GM23248 (cell line): ENCODE measurements at places on chromosomes 7 and 10.
A peak's percentile ranks its signal among the peaks of the same experiment; 100 is the strongest.

DNA sequence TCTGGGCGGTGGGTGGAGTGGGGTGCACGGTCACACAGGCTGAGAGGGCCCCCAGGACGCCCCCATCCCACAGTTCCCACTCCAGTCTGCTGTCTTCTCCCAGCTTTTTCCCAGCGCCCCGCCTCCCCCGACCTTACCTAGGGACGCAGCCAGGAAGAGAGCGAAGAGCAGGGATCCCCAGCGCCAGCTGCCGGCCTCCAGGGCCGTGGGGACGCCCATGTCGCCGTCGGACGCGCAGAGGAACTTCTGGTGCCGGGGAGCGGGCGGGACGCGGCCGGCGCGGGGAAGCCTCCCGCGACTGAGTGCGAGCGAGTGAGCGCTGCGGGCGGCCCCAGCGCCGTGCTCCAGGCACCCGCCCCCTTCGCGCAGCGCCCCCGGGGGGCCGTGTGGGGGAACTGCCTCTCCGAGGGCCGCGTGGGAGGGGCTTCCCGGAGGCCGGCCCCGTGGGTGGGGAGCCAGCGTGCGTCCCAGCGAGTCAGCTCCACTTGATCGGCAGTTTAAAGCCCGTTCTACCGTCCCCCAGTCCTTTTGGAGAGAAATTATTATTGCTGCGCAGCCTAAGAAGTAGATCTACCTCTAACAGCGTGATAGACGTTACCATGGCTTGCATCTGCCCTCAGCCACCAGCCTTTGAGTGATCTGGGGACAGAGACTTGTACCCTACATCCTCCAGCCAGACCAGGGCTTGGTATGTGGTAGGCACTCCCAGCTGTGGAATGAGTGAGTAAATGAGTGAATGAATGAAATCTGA lies at the start of gene VSIR:
VSIR (minus strand) TSS at position 300 of the 751 bp plus-strand sequence; CDS start at position 219, 81 bp downstream.
- DNase-seq: peak; percentile 92

DNA sequence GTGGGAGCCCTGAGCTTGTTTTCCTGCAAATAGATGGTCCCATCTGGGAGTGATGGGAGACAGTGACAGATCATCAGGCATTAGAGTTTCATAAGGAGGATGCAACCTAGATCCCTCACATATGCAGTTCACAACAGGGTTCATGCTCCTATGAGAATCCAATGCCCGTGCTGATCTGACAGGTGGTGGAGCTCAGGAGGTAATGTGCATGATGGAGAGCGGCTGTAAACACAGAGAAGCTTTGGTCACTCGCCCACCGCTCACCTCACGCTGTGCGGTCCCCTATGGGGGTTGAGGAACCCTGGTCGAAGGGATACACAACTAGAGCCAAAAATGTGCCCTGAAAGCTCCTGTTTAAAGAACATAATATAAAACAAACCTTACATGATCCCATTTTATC lies 88.5 kb upstream of the CREB5 start:
- DNase-seq: no peak

DNA sequence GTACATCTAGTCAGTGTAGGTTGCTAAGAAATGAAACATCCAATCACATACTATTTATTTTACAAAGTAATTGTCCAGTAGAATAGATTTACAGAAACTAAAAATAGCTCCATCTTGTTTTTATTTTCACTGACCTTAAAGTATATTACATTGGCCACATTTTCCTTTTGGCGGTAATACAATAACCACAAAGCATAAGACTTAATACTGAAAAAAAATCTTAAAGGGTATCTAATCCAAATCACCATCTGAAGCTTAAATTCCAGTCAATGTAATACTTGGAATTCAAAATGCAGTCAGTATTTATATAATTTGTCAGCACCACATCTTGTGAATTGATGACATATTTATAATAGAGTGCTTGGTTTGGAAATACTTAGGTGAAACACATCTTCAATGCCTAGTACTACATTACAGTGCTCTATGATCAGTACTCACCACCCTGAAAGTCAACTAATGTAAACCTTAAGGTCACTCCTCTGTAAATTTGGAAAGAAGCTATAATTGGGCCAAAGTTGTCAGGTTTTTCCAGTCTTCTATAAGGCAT lies 8.9 kb downstream of the ANKMY2 start:
- peak; percentile 26 for DNase-seq

GRCh38 chr7:131557652-131558385 lies 1.4 kb upstream of the PODXL start:
- peak; percentile 66 for DNase-seq

DNA sequence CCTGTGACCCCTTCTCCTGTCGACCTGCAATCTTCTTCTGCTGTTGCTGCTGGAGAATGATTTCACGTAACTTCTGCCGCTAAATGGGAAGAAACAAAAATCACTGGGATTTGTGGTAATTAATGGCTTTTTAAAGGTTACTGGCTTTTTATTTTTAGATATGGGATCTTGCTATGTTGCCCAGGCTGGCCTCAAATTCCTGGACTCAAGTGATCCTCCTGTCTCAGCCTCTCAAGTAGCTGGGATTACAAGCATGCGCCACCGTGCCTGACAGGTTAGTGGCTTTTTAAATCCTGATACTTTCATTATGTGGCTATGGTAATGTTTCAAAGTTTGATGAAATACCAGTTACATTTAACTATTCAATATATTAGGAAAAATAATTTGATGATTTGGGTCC lies 154.6 kb downstream of the GALNT11 start:
- DNase-seq: no peak

- peak; percentile 92 for DNase-seq
These were observed 19.4 kb downstream of the MAGI2 start for GRCh38 chr7:79434098-79434497.

DNA sequence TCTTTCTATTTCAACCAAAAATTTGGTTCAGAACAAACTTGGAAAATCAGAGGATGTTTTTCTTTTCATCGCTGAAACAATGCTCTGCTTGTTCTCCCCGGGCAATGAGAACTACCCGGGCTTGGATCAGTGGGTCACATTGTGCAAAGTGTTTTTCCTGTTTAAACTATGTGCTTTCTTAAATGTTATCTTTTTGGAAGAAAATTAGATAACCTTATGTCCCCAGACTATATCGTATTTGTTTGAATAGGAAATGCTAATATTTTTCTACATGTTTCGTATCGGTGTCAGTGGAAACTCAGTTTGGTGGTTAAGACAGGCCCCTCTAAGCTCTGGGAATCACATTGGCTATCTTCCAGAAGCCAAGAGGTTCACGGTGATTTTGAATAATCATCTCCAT lies 319.5 kb upstream of the NFE2L3 start:
- DNase-seq: no peak

- no peak for DNase-seq
These were observed 570.8 kb upstream of the MGMT start for GRCh38 chr10:128896116-128896795.

DNA sequence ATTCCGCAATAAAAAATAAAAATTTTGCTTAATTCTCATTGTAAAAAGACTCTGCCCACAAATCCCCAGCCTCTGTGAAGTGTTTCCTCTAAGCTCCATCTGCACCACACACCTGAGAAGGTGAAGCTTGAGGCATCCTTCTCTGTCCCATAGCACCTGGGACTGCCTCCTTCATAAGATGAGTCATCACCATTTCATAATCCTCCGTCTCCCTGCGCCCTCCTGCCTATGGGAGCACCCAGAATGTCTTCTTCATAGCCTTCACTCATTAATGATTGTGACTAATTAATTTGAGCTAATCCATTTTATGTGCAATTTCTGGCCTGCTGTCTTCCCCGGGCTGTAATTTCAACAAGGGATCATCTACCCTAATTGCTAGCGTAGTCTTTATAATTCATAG lies 90.3 kb downstream of the WDR11 start:
- DNase-seq: no peak

GRCh38 chr7:39678930-39679709 lies 55.7 kb downstream of the RALA start:
- DNase-seq: no peak

DNA sequence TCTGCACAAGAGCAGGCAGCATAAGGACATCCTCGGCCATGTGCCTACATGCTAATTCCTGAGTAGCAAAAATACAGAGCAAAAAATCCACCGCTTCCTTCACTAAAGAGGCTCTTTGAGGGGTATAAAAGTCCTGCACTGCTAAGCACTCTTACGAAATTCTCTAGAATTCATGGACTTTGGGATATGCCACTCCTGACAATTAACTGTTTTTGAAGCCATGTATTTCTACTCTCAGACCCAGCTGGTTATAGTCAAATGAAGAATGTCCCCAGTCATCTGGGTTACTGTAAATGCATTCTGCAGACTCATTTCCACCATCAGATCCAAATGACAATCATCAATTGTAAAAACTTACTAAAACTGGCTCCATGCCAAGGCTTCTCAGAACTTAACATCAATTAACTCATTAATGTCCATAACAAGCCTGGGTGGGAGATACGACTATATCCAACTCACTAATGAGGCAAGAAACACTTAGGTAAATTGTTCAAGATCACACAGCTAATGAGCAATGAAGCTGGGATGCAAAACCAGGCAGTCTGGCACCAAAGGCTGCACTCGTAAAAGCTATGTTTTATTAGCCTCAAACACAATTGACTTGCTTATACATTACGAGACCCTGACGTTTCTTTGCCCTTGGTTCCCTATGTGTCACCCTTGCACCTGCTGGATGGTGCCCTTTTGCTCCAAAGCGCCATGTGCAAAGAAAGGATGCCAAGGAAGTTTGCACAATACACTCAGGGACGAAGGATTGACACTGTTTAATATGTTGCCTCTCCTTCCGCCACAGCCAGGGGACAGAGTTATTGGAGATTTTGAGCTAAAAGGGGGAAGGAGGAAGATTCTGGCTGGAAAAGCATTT lies 250.4 kb downstream of the ELMO1 start:
- no peak for DNase-seq

GRCh38 chr7:112784603-112785002 lies 5.6 kb downstream of the TMEM168 start:
- DNase-seq: no peak

- DNase-seq: no peak
These were observed 114.2 kb upstream of the FAM3C start for GRCh38 chr7:121510302-121510701.

- no peak for DNase-seq
These were observed 19.8 kb downstream of the MDFIC start for GRCh38 chr7:114941692-114942091.

DNA sequence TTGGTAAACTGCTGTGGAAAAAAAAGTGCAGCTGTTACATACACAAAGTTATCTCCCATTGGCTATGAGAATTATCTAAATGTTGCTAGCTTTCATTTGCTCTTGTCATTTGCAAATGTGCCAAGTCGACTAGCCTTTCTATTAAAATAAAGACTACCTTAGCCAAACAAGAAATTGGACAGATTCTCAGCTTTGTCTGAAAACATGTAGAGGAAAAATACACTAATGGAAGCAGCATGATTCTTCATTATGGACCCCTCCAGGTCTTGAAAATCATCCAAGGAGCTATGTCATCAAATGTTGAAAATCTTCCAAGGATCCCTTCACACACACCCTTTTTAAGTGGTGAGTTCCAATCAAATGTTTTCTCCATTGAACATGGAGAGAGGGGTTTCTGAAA lies 237.7 kb downstream of the ETV1 start:
- no peak for DNase-seq

DNA sequence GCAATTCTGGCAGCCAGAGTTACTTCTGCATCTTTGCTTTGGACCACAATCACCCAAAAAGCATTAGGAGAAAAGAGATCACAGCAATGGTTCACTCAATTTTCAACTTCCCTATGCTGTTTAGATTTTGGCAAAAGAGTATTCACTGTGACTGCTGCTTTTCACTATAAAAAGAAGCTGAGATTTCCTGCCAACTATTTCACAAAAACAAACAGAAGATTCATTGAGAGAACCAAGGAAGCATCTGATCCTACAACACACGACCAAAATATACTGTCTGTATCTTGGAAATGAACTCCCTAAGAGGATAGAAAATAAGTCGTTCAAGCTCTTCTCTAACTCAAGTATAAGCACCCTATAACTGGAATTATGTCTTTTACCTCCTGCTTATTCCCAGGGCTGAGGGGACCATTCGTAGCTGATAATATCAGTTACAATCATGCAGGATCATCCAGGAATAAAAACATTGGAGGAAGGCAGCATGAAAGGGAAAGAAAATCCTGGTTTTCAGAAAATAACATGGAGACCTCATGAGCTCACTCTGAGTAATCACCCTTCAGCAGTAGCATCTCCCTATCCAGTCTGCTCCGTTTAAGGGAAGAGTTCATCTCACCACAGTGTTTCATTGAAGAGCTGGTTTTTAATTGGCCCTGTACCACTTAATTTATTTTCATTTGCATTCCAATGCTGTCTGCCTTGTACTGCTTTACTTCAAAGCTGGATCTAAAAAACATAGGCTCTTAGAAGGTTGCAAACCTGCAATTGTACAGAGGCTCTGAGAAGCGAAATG lies 256.2 kb downstream of the PAXIP1 start:
- DNase-seq: no peak

GRCh38 chr7:94049615-94050014 lies 45.5 kb upstream of the BET1 start:
- DNase-seq: no peak

DNA sequence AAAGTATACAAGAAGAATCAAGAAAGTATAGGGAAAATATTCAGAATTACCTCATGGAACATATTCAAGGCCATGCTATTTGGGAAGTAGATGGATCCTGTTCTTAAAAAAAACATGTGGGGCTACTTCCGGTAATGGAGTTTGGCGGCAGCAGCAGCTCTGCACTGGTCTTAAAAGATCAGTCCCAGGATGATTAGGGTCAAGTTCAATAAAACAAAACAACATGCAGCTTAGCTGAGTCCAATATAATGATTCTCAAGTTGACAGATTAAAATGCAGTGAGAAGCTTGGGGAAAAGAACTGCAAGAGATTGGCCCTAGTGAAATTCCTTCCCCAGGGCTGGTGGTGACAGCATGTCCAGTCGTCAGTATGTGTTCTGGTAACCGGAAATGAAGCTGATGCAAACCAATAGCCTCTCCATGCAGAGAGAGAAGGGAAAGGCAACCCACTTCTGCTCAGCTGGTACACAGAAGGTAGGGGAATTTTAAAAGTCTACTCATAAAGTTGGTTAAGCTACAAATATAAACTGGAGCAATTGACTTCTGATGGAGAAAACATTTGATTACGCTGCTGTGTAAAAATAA lies 305.1 kb upstream of the IMMP2L start:
- DNase-seq: no peak

- no peak for DNase-seq
These were observed 446.4 kb upstream of the NRG3 start for GRCh38 chr10:81428456-81429134.

DNA sequence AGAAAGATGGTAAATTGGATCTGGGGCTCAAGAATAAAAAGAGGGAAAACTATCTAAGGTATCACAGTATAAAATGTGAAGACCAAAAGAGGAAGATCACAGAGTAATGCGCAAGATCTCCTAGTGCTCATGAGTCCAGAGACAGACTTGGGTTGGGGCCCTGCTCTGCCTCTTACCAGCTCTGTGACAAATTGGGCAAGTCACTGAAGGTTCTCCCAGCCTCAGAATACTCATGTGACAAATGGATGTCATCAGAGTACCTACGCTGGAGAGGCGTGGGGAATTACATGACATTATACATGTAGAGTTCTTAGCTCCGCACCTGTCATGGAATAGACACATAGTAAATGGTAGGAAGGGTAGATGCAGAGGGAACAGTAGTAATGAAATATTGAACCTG lies 124.4 kb downstream of the DOCK4 start:
- no peak for DNase-seq

GRCh38 chr10:106158241-106158640 lies 1006.3 kb downstream of the SORCS1 start:
- no peak for DNase-seq

- DNase-seq: peak; percentile 91
These were observed 982 bp downstream of the SFXN3 start for GRCh38 chr10:101031796-101032636.
